ENCODE measurements at places on chromosomes 2 and 18. TPM values are rescaled to one million over a fixed set of nuclear protein-coding genes. Genes with fewer than 3 reads are reported as not detected.

Gene CREG2
- 1.1 TPM for total RNA-seq

Gene FSIP2
- total RNA-seq, result under 0.01 TPM

Gene ERFE
- 3.9 TPM for total RNA-seq

Gene TWIST2
- 94.5 TPM for total RNA-seq

Gene RSAD2
- total RNA-seq, result 1.1 TPM

Gene GRHL1
- not detected for total RNA-seq
